Mucosa of gallbladder (tissue), 1 donor: ENCODE measurements at places on chromosomes 6 and 20.
A peak's percentile ranks its signal among the peaks of the same experiment; 100 is the strongest.

DNA sequence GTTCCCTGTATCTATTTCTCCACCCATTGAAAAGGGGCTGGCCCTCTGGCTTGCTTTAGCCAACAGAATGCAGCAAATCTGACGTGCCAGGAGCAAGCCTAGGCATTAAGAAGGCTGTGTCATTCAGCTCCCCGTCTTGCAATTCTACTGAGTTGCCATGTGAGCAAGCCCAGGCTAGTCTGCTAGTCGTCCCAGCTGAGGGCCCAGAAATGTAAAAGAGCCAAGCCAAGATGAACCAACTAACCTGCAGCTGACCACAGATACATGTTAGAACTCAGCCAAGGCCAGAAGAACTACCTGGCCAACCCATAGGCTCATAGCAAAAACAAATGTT is 30.1 kb downstream of the PREP start:
- no peak for DNase-seq

DNA sequence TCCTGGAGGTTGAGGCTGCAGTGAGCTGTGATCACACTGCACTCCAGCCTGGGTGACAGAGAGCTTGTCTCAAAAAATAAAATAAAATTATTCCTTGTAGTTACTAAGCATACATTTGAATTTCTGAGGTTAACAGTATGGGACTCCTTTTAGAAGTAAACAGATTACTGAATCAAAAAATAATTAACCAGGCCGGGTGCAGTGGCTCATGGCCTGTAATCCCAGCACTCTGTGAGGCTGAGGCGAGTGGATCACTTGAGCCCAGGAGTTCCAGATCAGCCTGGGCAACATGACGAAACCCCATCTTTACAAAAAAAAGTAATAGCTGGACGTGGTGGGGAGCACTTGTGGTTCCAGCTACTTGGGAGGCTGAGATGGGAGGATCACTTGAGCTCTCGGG is 22.1 kb upstream of the EEF1A1 start:
- DNase-seq, result no peak

DNA sequence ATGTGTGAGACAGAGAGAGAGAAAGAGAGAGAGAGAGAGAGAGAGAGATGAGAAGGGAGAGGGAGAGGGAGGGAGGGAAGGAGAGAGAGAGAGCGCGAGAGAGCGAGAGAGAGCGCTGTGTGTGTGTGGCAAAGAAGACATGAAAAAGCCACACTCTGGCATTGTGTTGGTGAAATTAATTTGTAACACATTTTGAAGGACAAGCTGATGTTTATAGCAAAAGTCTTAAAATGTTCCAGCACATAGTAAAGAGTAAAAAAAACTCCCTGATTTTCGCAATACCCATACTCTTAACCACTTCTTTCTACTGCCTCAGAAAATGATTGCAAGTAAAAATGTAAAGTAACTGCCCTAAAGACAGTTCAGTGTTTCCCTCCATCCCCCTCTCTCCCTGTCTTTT is 56.7 kb downstream of the SLC22A1 start:
- DNase-seq, result no peak

DNA sequence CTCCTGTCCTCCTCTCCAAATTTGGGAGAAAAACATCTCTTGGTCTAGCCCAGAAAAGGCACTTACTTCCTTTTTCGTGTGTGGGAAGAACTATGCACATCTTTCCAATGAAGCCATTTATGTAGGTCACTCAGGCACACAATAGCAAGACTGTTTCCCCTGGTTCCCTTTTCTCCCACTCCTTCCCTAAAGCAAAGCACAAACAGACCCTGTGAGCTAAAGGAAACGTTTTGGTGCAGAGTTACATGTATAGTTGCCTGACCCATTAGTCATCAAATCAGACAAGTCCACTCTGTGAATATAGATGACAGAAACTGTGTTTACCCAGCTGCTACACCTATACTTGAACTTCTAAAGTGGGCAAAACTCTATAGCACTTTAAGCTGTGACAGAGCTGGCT is 474.6 kb downstream of the COL12A1 start:
- no peak for DNase-seq

GRCh38 chr6:45857827-45858226 is 157.8 kb downstream of the CLIC5 start:
- DNase-seq, result no peak

GRCh38 chr6:104969785-104970581 is 13.1 kb downstream of the LIN28B start:
- DNase-seq, result no peak

GRCh38 chr6:64520050-64520449 is 884.4 kb downstream of the PHF3 start:
- DNase-seq, result no peak

GRCh38 chr6:161261816-161262215 is 12.0 kb downstream of the AGPAT4 start:
- no peak for DNase-seq

DNA sequence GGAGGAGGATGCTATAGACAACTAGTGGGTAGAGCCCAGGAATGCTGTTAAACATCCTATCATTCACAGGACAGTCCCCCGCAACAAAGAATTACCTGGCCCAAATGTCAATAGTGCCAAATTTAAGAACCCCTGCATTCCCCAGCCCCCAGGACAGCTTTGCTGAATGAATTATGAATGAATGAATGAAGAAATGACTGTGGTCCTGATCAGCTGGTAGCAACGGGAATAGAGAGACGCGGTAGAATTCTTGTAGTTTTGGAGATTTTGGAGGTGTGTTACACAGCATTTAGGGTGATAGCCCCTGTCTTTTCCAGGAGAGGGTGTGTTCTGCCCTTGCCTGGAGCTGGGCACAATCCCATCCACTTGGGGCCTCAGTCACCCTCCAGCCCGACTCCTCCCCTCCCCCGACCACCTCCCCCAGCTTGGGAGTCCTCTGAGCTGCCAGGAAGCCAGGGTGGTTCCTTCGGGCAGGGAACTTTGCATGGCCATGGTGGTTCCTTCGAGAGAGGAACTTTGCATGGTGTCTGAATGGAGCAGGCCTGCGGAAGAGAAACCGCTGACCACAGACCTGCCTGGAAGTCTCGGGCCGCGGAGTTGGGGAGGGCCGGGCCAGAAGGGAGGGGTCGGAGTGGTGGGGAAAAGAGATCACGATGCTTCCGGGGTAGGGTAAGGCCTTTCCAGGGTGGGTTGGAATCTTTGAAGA is 1.0 kb upstream of the HCK start:
- peak; percentile 23 for DNase-seq

DNA sequence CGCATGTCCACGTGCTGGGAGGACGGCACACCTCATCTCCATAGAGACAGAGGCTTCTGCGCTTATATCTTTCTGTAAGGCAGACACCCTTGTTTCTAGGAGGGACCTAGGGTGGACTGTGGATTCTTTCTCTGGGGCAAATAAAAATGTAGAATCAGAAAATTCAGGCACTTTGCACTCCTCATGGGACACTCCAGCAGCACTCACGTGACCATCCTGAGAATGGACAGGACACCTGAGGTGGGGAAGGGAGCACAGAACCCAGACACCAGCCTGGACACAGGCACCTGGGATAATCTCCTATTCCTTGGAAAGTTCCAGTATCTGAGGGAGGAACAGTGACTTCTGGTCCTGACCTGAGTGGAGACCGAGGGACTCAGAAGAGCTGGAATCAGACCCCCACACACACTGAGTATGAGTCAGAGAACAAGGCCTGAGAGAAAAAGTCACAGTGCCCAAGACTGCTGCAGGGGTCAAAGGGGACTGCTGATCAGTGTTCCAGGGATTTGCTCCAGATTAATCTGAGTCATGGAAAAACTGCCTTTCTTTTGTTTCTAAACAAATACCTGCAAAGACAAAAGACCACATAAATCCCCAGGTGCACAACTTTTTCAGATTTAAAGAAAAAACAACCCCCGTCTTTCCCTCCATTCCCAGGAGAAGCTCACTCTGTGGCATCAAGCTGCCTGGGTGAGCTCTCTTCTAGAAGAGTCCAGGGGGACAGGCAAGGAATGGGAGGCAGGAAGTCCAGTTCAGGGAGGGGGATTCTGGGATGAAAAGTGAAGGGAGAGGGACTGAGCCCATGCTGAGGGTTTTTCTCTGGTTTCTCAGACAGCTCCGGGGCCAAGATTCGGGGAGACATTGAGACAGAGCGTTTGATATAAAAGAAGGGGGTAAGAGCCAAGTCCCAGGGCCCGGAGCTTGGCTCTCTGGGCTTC is 35.6 kb upstream of the MICB start:
- DNase-seq, result no peak

DNA sequence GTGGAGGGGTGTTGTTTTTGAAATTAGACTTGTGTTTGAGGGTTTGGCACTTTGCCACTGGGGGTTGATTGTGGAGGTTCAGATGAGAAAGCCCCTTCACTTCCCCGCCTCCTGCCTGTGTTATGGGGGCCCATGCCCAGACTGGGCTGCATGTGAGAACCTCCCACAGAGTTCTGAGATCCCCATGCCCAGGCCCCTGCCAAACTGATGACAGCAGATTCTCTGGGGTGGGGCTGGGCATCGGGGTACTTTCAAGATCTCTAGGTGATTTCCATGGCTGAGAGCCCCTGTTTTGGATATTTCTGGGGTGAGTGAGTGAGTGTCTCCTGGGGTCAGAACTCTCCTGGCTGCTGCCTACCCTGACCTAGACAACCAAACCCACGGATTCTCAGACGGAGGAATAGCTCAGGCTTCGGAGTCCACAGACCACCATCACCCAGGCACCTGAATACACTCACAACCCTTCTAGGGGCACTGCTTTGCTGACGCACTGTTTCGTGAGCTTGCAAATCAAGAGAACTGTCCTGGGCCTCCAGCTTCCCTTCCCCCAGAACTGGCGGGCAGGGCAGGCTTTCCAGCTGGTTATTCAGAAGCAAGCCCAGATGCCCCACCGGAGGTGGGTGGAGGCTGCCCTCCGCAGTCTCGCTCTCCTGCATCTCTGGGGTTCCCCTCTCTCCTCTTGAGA is 6.3 kb downstream of the BCAS1 start:
- no peak for DNase-seq

DNA sequence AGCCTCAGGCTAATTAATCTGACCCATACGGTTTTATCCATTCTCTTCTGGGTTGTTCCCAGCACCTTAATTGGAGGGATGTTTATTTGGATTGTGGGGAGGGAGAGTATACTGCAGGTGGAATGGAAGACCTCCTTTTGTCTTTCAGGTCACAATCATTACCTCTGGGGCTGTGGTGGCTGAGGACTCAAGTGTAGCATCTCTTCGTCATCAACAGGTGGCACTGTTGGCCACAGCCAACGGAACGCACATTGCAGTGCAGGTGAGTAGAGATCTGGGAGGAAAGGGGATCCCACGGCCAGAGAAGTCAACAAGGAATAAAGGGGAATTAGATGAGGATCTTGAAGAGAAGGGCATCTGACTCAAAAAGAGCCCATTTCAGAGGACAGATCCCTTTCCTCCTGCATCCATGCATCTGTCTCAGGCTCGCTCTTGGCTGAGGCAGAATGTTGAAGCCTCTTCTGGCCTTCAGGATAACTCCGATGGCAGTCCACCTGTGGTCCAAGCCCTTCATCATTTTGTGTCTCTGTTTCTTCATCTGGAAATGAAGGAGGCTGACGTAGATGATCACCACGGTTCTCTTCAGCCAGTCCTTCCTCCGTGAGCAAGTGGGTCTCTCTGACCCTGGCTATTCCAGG is 3.2 kb upstream of the DEF6 start:
- DNase-seq, result no peak

GRCh38 chr6:17032590-17032987 is 69.3 kb upstream of the STMND1 start:
- no peak for DNase-seq

DNA sequence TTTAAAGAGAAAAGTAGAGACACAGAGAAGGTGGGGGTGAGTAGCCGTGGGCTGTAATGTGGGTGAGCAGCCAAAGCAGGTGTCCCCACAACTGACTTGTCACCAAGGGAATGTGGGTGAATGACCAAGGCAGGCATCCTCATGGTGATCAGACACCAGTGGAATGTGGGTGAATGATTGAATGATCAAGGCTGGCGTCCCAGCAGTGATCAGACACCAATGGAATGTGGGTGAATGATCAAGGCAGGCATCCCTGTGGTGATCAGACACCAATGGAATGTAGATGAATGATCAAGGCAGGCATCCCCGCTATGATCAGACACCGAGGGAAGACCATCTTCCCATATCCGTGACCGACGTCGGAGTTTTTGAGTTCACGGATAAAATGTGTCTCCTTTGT is 49.8 kb upstream of the OR14J1 start:
- no peak for DNase-seq

GRCh38 chr6:169239181-169239580 is 14.5 kb downstream of the THBS2 start:
- DNase-seq, result no peak

GRCh38 chr6:1382331-1382882 is 7.0 kb upstream of the FOXF2 start:
- DNase-seq, result no peak

DNA sequence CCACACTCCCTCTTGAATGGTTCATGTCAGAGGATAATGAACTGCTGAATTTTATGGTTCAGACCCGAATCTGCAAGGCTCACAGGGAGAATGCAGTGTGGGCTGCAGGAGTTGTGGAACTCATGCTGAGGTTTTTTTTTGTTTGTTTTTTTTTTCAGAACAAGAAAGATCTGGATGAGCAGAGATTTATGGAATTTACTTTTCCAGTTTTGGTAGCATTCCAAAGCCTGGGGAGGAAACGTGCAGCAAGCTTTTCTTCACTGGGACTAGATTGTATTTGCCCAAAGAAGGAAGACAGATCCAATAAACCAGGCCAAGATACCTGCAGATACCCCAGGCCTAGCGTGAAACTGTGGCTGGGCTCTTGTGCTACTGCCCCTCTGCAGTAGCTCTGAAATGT is 223.9 kb upstream of the TAB2 start:
- no peak for DNase-seq

DNA sequence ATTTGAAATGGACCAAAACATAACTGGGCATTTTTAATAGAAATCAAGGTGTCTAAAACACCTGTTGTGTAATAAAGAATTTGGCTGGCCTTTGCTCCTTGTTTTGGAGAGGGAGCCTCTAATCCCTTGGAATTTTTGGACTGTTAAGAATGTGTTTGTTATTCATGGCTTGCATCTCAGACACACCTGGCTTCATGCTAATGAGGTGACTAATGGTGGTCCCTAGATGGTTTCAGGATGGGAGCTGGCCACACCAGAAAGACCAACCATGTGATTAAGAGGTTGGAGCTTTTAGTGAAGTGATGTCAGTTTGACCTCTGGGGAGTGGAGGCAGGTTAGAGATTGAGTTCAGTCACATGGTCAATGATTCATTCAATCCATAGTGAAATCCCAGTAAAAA is 328.4 kb downstream of the DHX35 start:
- DNase-seq, result no peak

- DNase-seq, result no peak
Measured at GRCh38 chr6:148840256-148840655, 93.4 kb downstream of the UST start.

GRCh38 chr6:47670851-47671250 is 27.5 kb upstream of the ADGRF4 start:
- no peak for DNase-seq
